Nucleus accumbens (tissue), 56 donors: ENCODE measurements at places on chromosomes 2 and 18.

DNA sequence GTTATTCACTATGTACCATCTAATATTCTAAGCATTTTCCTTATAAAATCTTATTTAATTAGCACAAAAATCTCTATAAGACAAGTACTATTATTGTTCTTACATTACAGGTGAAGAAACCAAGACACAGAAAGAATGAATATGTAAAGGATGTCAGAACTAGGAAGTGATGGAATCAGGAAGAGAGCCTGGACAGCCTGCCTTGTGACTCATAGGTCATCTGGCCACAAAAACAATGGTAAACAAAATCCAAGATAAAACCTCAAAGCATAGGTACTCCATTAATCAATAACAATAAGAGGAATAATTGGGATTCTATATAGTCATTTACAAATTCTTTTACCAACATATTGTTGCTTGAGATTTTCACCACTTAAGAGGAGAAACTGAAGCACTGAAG, 505.4 kb upstream of the PIK3C3 start:
- no peak for DNase-seq

DNA sequence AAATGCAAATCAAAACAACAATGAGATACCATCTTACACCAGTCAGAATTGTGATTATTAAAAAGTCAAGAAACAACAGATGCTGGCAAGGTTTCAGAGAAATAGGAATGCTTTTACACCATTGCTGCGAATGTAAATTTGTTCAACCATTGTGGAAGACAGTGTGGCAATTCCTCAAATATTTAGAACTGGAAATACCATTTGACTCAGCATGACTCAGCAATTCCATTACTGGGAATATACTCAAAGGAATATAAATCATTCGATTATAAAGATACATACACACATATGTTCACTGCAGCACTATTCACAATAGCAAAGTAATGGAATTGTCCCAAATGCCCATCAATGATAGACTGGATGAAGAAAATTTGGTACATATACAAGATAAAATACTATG, 516.7 kb downstream of the ERBB4 start:
- DNase-seq: no peak

DNA sequence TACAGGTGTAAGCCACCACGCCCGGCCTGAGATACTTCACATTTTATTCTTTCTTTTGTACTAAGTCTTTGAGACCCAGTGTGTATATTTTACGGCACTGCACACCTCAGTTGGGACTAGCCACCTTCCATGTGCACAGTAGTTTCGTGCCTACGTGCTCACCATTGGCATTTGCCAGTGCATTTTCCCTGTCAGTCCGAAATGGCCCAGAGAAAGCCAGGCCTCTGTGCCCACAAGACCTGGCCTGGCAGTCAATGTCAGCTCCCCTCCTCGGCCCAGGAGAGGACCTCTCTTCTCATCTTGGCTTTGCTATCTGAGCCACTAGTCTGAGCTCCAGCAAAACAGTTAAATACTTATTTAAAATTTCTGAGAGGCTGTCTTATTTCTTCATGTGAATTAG, 147.8 kb upstream of the KLHL29 start:
- no peak for DNase-seq

DNA sequence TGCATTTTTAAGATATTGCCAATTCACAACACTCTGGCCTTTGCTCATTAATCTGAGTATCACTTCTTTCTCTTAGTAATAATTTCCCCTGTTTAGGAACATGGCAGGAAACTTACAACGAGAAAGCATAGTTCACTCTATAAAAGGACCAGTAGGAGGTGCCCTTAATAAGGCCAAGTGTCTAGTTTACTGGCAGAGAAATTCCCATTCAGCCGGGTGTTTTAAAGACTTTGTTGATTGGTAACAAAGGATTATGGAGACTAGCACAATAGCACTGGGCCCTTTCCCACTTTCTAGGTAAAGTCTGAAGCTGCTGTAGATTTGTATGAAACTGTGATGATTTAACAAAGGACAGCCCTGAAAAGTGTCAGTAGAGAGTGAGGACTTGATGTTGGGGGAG, 3.1 kb downstream of the DCC start:
- no peak for DNase-seq
